ENCODE measurements at places on chromosomes 12 and 14. TPM values are rescaled to one million over a fixed set of nuclear protein-coding genes. Genes with fewer than 3 reads are reported as not detected.

The PLEKHA5 gene
- total RNA-seq, result 62.5 TPM

The RPS6KL1 gene
- total RNA-seq, result 18.6 TPM

- DNase-seq, result no peak
Observed at GRCh38 chr12:25694072-25694471, 141.0 kb upstream of the LMNTD1 start.

DNA sequence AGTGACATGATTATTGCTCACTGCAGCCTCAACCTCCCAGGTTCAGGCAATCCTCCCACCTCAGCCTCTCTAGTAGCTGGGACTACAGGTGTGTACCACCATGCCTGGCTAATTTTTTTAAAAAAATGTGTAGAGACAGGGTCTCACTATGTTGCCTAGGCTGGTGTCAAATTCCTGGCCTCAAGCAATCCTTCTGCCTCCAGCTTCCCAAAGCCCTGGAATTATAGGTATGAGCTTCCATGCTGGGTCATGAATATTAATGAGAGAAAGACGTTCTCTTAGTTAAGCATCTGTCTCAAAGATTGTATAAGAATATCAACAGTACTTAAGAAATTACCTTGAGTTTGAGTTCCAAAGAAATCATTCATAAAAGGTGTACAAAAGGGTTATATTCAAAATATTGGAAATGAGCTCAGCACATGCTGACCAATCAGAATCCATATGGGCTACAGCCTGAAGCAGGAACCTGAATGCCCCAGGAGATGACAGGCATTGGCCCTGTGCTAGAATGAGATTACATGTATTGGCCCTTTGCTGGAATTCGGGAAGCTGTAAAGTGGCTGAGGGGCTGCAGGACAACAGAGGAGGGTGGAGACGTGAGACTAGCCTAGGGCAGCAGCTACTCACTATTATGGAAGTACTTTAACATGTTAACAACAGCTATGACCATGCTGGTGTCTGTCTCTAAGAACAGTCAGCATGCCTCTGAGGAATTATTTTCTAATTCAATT, 157.0 kb upstream of the CPNE8 start:
- DNase-seq, result no peak

DNA sequence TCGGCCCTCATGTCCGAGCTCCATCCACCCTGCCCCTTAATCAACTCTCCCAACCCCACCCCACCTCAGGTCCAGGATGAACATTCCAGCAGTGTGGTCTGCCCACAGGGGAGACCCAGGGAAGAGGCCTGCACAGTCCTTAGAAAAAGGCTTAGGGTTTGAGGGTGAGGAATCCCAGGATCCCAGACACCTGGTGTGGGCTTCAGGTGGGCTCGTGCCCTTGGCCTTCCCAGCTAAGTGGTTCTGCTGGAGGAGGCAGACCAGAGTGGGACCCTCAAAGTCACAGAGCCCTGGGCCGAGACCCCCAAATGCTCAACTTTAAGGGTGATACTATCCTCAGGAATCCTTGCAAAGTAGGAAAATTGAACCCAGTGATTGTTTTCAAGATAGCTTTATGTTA, 25.4 kb upstream of the PPP2R5C start:
- DNase-seq, result no peak
